ENCODE measurements at places on chromosomes 1 and 21. TPM values are rescaled to one million over a fixed set of nuclear protein-coding genes. Genes with fewer than 3 reads are reported as not detected.

The PTBP2 gene
- total RNA-seq = 16.5 TPM

The DMRTA2 gene
- total RNA-seq = 0.09 TPM

The CLCA1 gene
- total RNA-seq = not detected

The PIGC gene
- 16.4 TPM for total RNA-seq

The PCAT6 gene
- 0.16 TPM for total RNA-seq

The PCSK9 gene
- 1.1 TPM for total RNA-seq

The CCDC17 gene
- 0.79 TPM for total RNA-seq

The KIF1B gene
- 18.3 TPM for total RNA-seq

The EIF2D gene
- total RNA-seq = 56.8 TPM

The RAB13 gene
- total RNA-seq = 146 TPM

The ZC3H12A gene
- 6.3 TPM for total RNA-seq

The CSF3R gene
- total RNA-seq = under 0.01 TPM

The PGLYRP3 gene
- not detected for total RNA-seq

The MUL1 gene
- total RNA-seq = 19.1 TPM

The PPM1J gene
- total RNA-seq = 0.26 TPM

The SPATA21 gene
- total RNA-seq = not detected

The WLS gene
- 151 TPM for total RNA-seq

The MTX1 gene
- total RNA-seq = 31.9 TPM

The NPPB gene
- not detected for total RNA-seq

The TEKT2 gene
- under 0.01 TPM for total RNA-seq

Measured in bronchial smooth muscle cell (primary cell).